ENCODE measurements at places on chromosomes 4 and X.

GRCh38 chr4:7733801-7734650, 205.6 kb downstream of the AFAP1 start:
- no peak for DNase-seq

DNA sequence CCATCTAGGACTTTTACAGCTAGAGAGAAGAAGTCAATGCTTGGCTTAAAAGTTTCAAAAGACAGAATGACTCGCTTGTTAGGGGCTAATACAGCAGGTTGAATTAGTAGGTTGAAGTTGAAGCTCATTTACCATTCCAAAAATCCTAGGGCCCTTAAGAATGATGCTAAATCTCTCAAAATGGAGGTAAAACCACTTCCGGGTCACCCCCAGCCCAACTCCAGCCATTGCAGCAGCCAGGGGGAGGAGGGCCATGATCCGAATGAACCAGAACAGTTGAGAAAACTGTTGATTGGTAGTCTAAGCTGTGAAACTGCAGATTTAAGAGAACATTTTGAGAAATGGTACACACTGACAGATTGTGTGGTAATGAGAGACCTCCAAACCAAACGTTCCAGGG, 245.4 kb downstream of the HNRNPD start:
- no peak for DNase-seq

DNA sequence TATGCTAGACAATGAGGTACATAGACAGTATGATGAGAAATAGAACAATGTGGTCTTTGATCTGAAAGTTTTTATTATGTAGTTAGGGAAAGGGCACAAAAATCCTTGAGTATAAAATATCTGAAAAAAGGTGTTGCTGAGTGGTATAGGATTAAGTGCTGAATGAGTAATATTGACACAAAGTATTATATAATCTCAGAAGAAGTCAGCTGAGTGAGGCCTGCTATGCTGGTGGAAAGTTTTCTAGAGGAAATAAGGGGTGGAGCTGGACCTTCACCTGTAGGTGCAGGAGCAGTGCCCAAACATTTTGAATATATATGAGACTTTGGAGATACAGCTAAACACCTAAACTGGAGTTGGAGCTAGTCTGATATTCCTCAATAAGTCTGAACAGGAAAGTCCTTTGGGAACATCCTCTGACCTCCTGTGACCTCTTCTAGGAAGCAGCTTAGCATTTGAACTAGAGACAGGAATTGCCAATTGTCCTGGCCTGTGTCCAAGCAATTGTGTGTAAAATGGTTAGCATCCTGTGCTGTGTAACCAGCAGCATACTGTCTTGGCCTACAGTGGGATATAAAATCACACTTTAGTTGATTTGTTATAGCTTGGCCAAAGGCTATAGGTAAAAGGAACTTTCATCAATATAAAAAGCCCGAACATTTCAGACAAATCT, 285.3 kb downstream of the ANKRD50 start:
- DNase-seq: no peak

DNA sequence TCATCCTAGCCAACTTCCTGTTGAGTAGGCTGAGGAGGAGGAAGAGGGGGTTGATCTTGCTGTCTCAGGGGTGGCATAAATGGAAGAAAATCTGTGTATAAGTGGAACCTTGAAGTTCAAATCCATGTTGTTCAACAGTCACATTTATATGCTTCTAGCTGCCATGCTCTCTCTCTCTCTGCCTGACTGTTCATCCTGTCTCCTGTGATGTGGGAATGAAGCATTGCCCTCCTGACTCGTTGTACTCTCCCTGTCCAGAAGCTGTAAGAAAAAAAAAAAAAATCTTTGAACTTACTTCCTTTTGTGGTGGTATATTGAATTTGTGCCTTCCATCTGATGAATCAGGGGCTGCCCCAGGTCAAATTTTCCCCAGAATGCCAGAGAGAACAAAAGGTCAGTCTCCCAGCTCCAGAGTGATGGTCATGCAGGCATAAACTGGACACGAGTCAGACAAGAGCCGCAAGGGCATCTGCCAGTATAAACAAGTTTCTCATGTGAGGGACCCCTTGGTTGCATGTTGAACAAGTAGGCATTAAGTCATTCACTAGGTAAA, 257.0 kb downstream of the IDS start:
- no peak for DNase-seq

- DNase-seq: no peak
Measured at GRCh38 chr4:72275381-72275780, 243.6 kb downstream of the NPFFR2 start.

- DNase-seq: no peak
Measured at GRCh38 chrX:135327299-135327698, 18.0 kb downstream of the ETDC start.
